ENCODE measurements at places on chromosomes 7 and 10. TPM values are rescaled to one million over a fixed set of nuclear protein-coding genes. Genes with fewer than 3 reads are reported as not detected.

The FAM221A gene
- 2.4 TPM for total RNA-seq

The LIPM gene
- not detected for total RNA-seq

The PITX3 gene
- total RNA-seq = not detected

DNA sequence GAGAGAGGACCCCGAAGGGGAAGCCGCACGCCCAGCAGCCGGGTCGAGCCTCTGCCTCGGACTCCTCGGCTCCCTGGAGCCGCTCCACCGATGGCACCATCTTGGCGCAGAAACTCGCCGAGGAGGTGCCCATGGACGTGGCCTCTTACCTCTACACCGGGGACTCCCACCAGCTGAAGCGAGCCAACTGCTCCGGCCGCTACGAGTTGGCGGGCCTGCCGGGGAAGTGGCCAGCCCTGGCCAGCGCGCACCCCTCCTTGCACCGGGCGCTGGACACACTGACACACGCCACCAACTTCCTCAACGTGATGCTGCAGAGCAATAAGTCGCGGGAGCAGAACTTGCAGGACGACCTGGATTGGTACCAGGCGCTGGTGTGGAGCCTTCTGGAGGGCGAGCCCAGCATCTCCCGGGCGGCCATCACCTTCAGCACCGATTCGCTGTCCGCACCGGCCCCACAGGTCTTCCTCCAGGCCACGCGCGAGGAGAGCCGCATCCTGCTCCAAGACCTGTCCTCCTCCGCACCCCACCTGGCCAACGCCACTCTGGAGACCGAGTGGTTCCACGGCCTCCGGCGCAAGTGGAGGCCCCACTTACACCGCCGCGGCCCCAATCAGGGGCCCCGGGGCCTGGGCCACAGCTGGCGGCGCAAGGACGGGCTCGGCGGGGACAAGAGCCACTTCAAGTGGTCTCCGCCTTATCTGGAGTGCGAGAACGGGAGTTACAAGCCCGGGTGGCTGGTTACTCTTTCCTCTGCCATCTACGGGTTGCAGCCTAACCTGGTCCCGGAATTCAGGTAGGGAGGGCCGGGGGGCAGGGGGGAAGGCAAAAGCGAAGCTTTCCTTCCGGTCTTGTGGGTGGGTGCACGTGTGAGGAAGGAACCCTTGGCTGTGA is 973 bp downstream of the GPR158 start:
- DNase-seq = no peak

The NUTM2E gene
- 0.81 TPM for total RNA-seq

The CPEB3 gene
- total RNA-seq = 0.71 TPM

The KLF14 gene
- not detected for total RNA-seq

The LRGUK gene
- total RNA-seq = 0.71 TPM

The TMEM26 gene
- total RNA-seq = not detected

DNA sequence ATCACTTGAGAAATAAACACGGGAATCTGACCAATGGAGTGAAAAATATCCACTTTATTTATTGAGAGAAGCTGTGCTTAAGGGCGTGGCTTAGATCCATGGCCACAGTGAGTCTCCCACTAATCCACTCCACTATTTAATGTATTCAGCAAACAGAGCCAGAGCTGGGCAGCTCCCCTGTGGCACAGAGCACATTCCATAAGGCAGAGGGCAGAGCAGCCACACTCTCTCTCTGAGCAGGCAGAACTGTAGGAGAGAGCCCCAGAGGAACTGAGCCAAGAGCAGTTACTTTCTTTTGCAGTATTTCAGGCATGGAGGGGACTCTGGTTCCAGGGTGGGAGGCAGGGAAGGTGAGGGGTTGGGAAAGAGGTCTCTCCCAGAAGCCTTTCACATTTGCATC is 106.0 kb downstream of the GALNT17 start:
- DNase-seq = no peak

The HABP2 gene
- not detected for total RNA-seq

The PRSS37 gene
- not detected for total RNA-seq

GRCh38 chr7:88104732-88105131 is 115.1 kb downstream of the SRI start:
- no peak for DNase-seq

The LBX1 gene
- total RNA-seq = not detected

- DNase-seq = no peak
Observed at GRCh38 chr10:89335226-89335625, 7.4 kb downstream of the IFIT3 start.

The GBX1 gene
- not detected for total RNA-seq

The SEMA4G gene
- 0.35 TPM for total RNA-seq

GRCh38 chr7:142827951-142828500 is 26.9 kb upstream of the EPHB6 start:
- DNase-seq = no peak

Measured in CD8-positive, alpha-beta T cell (primary cell).